ENCODE measurements at places on chromosomes 4 and X.

GRCh38 chr4:24666816-24667477 lies 82.6 kb upstream of the DHX15 start:
- no peak for DNase-seq

GRCh38 chr4:39883646-39884045 lies 94.1 kb downstream of the PDS5A start:
- no peak for DNase-seq

GRCh38 chr4:55801498-55801897 lies 18.1 kb upstream of the EXOC1L start:
- DNase-seq = no peak

DNA sequence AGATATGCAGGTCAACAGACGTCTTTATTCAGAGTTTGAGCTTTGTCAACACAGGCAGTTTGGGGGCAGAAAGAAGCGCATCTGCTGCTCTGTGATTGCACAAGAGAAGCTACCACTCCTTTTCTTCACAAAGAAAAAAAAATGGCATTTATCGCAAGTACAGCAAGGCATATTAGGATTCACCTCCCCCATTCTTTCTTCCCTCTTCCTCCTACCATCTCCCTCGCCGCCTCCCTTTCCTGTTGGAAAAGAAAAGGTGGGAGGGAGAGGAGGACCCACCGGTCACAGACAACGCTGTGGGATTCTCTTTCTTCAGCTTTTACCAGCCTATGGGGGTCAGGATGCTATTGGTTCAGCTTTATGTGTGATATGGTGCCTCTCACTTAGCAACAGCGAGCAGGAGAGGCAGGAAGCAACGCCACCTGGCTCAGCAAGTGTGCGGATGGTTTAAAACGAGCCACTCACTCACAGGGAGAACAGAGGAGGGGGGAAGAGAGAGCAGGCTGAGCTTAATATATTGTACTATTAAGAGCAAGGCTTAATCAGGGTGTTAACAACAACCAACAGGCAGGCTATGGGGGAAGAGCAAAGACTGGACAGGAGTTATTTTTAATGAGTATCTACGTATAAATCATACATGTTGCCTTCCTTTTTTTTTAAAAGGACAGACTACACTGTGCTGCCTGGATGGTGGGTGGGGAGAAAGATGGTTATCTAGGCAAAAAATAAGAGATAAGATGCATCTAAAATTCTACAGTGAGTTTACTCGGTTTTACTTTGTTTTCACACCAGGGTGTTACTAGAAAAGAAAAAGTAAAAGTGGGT lies 104.7 kb downstream of the MAML3 start:
- DNase-seq = peak; percentile 89

GRCh38 chr4:150108691-150109090 lies 30.4 kb downstream of the DCLK2 start:
- no peak for DNase-seq

DNA sequence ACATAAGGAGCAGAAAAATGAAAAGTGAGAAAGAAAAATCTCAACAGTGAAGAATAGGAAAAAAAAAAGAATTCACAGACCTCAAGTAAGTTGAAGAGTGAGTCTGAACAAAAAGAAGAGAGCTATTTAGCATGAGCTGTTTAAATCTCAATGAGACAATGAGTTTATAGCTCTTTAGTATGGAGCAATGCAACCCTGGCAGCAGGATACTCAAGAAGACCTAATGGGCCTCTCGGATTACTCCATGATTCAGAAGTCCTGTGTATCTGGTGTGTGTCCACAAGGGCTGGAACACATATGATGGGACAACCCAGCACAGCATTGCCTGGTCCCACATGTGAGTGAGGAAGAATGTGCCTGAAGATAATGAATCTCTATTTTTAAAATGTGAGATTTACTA lies 563.1 kb upstream of the INTU start:
- DNase-seq = no peak

GRCh38 chr4:147284256-147284835 lies 196.6 kb upstream of the EDNRA start:
- DNase-seq = no peak

DNA sequence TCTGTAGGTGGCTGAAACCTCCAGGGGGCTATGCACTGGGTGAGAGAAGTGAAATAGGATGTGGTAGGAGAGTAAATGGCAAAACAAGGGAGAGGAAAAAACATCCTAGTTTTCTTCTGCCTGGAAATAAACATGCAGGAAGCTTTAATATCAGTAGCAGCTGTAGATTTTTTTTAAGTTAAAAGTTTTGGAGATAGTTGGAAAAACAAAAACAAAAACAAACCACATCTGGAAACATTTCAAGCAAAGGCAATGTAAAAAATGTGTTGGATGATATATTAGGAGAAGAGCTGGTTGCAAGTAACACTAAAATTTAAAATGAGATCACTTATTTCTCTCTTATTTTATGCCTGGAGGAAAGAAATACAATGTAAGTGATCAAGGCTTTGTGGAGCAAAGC lies 388.0 kb downstream of the SPRY1 start:
- DNase-seq = no peak
